ENCODE measurements at places on chromosomes 5 and 9. TPM values are rescaled to one million over a fixed set of nuclear protein-coding genes. Genes with fewer than 3 reads are reported as not detected.
A peak's percentile ranks its signal among the peaks of the same experiment; 100 is the strongest.

- peak; percentile 84 for DNase-seq
These were observed 28.7 kb downstream of the ENHO start for GRCh38 chr9:34493972-34494535.

GRCh38 chr5:135032999-135033861, 798 bp downstream of the PITX1 start:
- peak; percentile 44 for DNase-seq

- DNase-seq: no peak
These were observed 17.3 kb downstream of the NEURL1B start for GRCh38 chr5:172658391-172658790.

DNA sequence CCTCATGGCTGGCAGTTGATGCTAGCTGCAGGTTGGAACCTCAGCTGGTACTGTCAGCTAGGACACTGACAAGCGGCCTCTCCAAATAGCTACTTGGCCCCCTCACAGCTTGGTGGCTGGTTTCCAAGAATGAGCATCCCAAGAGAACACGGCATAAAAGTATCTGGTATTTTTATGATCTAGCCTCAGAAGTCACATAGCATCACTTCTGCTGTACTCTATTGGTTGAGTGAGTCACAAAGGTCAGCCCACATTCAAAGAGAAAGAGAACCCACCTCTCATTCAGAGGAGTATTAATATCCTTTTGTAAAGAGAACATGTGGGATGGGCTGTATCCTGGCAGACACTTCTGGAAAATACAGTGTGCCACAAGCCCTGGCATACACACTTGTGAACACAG, 6.0 kb upstream of the SIL1 start:
- DNase-seq: no peak

The LAMC3 gene
- total RNA-seq: 14.0 TPM

DNA sequence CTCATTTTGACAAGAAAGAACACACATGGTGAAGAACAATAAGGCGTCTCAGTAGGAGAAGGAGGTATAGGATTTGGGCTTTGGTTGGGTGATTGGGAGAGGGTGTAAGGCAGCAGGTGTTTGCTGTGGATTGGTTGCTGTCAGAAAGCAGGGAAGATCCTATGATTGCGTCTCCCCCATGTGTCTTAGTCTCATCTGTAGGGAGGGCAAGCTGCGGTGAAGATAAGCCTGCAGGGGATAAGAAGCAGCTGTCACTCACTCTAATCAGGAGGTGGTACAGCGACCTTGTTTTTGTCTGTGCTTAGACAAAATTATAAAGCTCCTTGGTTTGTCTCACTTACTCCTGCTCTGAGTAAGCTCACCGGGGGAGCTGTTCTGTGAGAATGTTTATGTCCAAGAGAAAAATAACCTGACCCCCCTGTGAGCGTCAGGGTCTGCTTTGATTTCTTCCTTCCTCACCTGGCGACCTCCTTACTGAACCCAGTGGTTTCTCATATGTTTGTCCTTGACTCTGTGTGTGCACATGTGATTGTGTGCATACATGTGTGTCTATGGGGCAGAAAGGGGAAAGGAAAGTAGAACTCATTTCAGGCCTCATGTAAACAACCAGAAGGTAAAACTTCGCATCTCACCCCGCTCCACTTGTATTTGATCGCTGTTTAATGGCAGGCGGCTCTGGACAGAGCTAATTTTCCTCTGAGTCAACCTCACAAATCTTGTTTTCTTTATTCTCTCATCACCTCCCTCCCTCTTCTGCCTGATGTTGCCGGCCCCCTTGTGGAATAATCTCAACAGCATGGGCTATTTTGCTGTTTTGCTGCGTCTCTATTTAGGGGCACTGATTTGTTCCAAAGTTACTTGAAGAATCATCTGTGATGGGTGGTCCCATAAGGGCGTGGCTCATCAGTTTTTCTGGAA, 105.6 kb downstream of the TENT4A start:
- DNase-seq: no peak

DNA sequence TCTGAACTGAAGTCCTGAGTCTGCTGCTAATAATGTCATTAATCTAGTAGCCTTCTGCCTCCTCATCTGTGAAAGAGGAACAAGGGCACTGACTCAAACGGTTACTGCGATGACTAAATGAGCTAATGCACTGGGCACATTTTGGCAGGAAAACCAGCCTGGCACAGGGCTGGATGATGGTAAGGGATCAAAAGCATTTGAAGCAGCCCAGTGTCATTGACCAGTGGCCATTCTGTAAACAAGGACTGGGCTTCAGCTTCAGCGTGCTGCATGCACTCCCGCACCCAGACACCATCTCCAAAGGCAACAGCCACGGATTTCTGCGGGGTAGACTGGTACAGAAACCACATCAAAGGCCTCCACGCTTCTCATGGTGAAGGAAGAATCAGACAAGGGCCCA, 8.0 kb downstream of the GCNT4 start:
- DNase-seq: no peak

The CDH9 gene
- total RNA-seq: not detected

GRCh38 chr9:128078504-128079434, 10.7 kb downstream of the SLC25A25 start:
- peak; percentile 85 for DNase-seq

The PAIP2 gene
- total RNA-seq: 88.3 TPM

The FCN2 gene
- total RNA-seq: not detected

GRCh38 chr9:111937781-111938426, 41.3 kb downstream of the UGCG start:
- peak; percentile 79 for DNase-seq

GRCh38 chr9:122991370-122991830, 42.1 kb upstream of the GPR21 start:
- DNase-seq: peak; percentile 92

DNA sequence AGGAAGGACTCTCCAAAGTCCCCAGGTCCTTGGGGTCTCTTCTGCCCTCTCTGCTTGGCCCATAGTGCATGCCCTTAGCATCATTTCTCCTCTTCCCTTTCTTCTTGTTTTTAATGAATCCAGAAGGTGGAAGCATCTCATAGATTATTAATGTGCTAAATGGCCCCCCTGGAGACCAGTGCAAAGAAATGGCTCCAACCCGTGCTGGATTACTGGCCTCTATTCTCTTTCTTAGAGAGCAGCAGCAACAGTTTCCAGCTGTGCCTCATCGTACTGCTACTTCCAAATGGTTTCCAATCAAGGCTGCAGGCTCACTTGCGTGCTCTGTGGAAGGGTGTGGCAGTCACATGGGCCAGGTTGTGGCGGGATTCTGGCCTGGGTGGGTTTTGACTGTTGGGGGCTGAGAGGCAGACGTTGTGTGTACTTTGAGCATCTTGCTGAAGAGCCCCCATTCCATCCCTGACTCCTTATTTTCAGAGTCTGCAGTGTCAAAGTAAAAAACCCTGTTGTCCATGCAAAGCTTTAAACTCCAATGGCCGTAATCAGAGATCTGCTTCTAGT, 139.7 kb downstream of the GABBR2 start:
- no peak for DNase-seq

DNA sequence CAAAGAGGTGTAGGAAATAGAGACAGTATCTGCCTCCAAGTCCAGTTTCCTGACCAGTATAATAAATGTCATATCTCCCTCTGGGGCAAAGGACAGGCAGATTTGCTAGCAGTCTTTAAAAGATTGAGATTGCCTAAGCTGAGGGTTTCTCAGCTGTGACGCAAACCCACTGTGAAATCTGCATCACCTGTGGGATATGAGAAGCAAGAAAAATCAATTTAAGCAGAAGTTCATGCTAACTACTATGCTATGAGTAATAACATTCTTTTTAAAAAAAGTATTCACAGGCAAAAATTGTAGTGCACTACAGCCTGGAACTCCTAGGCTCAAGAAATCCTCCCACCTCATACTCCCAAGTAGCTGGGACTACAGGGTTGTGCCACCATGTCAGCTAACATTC, 168.1 kb upstream of the POC5 start:
- no peak for DNase-seq

Measured in cardiac muscle cell (in vitro differentiated cells and primary cell).